ENCODE measurements at places on chromosomes 12 and 14.
A peak's percentile ranks its signal among the peaks of the same experiment; 100 is the strongest.

DNA sequence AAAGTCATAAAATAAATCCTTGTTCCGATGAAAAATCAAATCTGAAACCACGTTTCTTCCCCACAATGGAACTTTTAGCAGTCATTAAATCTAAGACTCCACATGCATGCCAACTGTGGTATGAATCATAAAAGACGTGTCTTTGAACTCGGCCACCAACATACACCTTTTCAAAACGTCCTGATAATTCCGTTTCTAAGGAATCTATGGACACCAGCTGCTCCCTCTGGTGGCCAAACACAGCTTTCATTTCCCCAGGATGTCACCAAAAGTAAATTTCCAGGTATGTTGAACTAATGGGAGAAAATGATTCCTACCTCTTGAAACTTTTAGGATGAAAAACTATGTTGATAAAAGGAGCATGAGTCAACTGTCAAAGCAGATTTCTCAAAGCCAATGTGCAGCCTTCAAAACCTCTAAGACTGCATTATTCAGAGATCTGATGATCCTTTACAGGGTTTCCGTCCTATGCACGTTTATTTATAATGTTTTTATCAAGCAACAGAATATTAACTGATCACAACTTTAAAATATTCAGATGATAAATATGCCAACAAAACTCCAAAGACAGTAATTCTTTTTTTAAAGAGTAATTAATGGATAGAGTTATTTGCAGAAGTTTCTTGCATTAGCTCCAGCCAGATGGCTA is 96.2 kb downstream of the CIT start:
- peak; percentile 28 for DNase-seq

DNA sequence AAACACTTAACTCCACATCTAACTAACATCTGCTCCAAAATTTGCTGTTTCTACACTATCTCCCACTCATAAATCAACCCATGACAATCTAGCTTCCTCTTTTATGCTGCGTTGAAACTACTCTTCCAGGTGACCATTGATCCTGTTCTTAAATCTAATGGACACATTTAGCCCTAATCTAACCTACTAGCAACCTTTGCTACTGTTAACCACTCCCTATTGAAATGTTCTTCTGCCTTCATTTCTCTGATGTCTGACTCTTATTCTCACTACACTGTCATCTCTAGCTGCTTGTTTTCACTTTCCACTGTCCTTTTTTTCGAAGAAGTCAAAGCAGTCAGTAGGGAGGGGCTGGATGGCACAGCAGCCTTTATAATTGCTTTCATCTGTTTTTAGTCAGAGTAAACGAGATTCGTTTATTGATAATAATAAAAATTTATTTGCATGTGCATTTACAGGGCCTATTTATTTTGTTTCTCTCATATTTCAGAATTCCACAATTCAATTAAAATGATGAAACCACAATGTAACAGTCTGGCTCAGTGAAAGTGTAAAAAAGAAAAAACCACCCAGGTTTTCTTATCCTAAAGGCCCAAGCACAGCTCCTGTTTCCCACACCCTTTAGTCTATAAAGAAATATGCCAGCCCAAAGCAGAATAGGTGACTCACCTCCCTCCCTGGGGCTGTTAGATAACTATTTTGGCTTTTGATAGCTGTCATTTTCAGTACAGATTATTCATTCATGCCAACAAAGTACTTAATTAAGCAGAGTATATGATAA is 44.9 kb downstream of the ATP2B1 start:
- DNase-seq, result peak; percentile 92

DNA sequence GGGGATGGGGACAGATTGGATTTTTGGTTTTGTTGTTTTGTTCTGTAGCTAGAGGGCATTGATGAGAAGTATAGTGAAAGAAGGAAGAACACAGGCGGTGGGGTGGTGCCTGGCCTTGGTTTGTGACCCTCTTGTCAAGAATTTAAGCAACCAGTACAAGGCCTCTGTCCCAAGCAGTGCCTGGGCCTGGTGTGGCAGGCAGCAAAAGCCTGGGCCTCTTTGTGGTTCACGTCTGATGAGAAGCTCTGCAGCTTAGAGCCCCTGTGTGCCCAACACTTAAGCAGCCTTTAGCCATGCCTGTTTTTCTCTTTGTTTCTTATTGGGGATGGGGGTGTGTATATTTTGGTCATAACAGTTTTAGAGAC is 98.0 kb downstream of the PPP2R5C start:
- DNase-seq, result no peak

- no peak for DNase-seq
Observed at GRCh38 chr14:30223966-30224365, 296.3 kb upstream of the PRKD1 start.

GRCh38 chr14:70731447-70732239 is 77.7 kb downstream of the MAP3K9 start:
- no peak for DNase-seq

DNA sequence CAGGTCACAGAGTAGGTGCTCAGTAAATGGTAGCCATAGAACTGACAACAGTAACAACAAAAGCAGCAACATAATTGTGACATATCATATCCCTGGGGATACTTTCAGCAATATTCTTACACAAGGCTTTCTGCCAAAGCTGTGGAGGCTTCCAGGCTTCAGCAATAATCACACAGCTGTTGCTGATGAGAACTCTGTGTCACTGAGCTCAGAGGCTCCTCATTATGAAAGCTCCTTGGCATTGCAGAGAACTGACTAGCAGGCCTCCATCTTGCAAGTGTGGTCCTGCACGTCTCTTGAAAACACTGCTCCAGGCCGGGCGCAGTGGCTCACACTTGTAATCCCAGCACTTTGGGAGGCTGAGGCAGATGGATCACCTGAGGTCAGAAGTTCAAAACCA is 97.3 kb upstream of the BTG1 start:
- DNase-seq, result no peak

DNA sequence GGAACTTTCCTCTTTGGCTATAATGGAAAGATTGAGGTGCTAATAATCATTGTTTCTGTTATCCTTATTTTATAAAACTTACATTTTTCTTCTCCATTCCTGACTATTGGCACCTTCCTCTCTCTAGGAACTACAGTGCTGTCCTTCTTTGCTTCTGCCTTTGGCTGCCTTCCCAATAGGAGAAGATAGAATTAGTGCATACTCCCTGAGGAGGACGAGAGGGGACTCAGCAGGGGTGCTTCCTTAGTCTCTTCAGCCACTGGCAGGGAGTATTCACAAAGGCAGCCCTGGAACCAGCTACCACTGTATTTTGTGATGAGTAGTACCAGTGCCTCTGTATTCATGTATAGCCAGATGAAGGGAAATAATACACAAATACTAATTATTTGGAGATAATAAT is 208.5 kb downstream of the FOXG1 start:
- DNase-seq, result no peak

GRCh38 chr12:98388126-98388525 is 127.3 kb upstream of the TMPO start:
- no peak for DNase-seq

Measured in hematopoietic multipotent progenitor cell treated with erythropoietin and hydrocortisone succinate and interleukin-3 and kit ligand, for 8 days (in vitro differentiated cells).